ENCODE measurements at places on chromosomes 13 and 19.
A peak's percentile ranks its signal among the peaks of the same experiment; 100 is the strongest.

DNA sequence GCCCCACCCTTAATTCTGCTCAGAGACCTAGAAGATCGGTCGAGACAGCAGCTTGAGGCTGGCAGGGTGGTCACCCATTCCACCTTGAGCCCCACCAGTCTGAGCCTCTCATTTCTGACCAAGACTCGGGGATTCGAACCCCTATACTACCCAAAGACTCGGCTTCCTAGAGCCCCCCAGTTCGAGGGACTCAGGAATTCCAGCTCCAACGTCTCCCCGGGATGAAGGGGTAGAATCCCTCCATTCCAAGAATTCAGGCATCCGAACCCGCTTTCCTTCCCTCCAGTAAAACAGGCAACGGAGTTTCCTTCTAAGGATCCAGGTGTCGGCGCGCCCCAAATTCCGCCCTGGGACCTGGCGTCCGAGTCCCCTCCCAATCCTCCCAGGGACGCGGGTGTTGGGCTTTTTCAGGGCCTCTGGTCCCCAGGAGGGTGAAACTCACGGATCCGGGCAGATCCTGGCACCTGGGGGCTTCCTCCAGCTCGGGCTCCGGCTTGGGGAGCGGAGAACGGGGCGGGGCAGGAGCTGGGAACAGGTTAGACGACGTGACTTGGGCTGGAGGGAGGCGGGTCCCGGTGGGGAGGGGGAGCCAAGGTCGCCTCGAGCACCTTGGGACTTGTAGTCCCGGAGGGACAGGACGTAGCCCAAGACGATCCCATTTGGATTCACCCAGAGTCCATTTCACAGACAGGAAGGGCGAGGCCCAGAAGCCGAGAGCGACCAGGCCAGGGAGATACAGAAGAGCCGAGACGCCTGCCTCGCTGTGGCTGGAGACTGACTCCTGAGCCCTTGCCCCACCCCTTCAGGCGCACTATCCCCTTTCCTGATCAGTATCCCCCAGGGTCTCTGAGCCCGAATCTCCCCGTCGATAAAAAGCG, at the start of gene PPP1R13L:
Gene PPP1R13L, minus strand, starts transcription at position 513 of the 878 bp plus-strand sequence. CDS start 6,751 bp downstream, outside the sequence.
- peak; percentile 26 for DNase-seq

DNA sequence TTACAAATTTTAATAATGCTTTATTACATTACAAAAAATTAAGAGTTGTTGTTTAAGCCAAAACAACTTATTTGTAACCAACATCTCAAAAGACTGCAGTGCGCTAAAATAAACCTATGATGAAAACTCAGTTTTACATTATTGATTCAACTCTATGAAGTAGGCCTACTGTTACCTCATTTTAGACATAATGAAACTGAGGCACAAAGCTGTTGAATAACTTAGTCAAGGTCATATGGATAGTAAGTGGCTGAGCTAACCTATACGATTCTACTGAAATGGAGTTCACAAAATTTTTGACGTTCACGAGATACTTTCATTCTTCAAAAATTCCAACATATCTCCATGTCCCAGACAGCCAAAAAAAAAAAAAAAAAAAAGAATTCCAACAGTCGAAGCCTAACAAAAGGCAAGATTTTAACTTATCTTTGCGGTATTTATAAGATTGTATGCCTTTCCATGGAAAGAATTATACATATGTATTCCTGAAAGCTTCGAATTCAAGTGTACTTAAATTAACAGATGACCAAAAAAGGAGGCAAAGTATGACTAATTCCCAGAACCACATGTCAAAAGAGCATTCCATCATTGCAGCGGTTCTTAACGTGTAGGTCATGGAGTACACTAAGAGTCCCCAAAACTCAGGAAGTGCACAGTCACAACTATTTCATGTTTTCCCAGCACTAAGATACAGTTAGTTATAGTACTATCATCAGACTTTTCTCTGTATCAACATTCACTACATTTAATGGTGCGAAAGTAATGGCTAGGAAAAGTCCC, 69.4 kb downstream of the PSPC1 start:
- no peak for DNase-seq

DNA sequence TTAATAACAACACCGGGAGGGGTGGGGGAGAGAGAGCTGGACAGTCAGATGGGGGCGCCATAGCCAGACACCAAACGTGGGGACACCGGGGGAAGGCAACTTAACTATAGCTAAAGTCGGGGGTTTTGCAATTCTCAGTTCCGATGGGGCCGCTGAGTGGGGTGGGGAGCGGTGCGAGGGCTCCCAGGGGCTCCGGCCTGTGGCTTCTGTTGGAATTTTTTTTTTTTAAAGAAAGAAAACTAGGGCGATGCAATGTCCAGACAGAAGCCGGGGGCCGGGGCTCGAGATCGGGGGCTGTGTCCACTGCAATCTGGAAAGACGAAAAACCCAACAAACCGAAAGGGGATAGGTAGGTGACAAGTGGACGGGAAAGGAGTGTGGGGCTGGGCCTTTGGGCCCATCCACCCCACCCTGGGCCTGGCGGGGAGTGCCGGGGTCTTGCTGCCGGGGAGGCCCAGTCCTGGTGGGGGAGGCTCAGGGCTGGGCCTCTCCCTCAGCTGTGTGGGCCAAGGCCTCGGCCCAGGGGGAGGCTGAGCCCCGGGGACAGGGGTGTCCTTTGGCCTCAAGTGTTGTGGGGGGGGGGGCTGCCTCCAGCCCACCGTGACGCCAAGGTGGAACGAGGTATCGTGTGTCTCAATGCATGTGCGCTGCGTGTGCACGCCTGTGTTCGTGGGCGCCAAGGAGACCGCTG, 17.3 kb downstream of the PRKCSH start:
- peak; percentile 27 for DNase-seq

DNA sequence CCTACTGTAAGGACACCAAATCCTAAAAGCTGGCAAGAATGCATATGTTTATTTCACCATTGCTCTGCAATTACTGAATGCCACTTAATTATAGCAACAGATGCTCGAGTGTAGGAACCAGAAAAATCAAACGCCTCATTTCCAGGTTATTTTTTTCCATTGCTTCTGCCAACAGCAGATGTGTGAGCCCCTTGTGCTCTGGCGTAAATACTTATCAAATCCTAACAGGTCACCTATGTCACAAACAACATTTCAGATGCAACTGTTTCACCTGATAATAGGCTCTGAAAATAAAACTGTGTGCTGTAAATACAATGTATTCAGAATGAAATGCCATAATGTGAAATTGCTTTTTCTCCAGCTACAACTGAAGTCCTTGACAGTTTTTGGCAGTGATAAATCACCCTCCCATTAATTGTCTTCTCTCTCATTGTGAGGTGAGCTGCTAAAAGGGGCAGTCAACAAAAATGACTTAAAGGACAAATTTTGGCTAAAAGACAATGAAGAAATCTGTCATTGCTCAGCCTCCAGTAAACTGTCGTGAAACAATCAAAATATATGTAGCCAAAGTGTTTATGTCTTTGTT, 344.0 kb downstream of the DACH1 start:
- no peak for DNase-seq

DNA sequence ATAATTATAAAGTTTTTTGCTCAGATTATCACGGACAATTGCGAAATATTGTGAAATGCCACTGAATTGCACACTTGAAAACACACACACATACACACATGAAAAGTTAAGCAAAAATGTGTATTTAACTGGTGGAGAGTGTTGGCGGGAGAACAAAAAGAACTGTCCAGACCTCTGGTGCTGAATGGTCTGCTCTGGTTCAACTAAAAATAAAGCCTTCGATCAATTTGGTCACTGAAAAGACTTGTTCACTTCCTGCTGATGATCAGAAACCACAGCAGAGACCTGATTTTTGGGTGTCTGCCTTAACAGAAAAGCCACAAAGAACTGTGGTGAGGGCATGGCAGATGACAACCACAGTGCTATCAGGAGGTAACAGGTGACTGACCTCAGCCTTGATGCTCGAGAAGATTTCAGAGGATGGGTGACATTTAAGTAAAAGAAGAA, 4.0 kb upstream of the IGFL1 start:
- DNase-seq: no peak

DNA sequence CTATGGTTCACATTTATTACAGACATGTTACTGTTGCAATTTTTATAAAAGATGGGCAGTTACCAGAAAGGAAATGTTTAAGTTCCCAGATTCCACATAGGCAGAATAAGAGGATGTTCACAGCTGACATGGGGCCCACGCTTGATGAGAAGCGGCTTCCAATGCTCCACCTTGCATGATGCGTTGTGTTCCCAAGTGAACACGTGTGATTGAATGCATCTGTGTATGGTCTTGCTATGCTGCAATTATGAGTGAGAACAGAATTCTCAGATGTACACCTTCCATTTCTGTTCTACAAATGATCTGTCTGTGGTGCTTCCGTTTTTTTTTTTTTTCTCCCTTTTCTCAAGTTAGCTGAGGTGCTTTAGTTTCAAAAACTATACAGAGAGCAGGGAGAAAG, 15.5 kb downstream of the UPF3A start:
- DNase-seq: no peak

DNA sequence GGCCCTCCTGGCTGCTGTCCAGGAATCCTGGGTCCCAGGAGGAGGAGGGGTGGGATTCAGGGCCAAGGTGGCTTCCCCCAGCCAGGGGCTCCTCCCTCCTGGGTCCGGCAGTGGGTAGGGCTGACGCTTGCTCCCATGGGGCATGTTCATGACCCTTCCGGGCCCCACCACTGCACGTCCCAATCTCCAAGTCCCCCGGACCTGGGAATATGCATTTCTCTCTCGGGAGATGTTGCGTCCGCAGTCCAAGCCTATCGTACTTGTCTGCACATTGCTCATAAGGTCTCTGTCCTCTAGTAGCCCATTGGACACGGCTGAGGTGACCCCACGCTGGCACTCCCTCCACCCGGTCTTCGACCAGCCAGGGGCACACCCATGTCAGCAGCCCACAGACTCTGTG, 192.3 kb downstream of the TEX29 start:
- no peak for DNase-seq

GRCh38 chr19:46610851-46611770, 10.0 kb downstream of the CALM3 start:
- peak; percentile 39 for DNase-seq

- peak; percentile 30 for DNase-seq
These were observed 1.3 kb downstream of the SIRT6 start for GRCh38 chr19:4181053-4181508.

DNA sequence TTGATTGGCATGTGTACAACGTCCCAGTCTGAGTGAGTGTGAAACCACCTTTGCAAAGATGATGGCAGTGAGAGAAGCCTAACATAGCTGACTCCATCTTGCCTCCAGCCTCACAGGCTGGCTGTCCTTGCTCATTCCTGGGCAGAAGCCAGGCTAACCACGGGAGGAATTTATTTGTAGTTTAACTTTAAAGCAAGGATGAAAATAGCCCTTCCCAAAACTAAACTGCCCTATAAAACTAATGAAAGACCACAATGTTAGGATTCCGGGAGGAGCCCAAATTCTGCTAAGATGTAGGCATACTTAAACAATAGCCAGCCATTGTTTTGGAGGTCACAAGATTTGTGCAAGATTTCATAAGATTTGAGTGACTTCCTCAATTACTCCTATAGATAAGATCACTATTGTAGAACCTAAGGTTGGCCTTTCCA, 96.6 kb upstream of the LSM14A start:
- no peak for DNase-seq

DNA sequence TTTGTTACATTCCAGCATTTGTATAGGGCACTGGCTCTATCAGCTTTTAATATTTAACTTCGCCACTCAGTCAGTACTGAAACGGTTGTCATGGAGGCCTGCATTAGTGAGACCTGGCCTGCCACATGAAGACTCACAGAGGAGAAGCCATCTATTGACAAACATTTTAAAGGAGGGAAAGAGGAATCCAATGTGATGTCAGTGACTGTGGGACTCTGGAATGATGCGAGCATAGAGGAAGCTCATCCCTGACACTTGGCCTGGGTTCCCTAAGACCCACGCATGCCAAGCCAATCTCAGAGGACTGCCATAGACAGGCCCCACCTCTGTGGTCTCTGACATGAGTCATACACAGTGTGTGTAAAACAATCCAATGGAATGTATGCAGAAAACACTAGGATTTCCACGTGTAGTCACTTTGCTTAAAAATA, 7.9 kb upstream of the DPY19L3 start:
- DNase-seq: no peak

DNA sequence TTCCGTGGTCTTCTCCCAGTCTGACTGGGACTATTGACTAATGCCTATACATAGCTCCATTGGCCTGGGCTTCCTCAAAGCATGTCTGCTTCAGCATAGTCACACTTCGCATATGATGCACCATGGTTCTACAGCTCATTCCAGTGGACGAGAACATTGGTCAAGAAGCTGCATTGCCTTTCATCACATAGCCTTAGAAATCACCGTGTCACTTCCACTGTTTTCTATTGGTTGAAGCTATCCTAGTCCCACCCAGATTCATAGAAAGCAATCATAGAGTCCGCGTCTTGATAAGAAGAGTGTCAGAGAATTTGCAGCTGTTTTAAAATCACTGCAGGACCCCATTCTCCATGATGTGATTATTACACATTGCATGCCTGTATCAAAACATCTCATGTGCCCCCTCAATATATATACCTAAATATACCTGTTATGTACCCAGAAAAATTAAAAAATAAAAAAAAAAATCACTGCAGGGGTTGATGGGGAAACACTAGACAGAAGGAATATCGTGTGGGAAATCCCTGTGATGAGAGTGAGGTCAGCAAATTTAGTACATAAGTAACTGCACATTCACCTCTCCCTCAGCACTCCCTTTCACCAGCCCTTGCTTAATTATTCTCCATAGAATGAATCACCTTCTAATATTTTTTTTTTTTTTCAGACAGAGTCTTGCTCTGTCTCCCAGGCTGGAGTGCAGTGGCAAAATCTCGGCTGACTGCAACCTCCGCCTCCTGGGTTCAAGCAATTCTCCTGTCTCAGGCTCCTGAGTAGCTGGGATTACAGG, 2.2 kb upstream of the ARHGAP33 start:
- DNase-seq: no peak

DNA sequence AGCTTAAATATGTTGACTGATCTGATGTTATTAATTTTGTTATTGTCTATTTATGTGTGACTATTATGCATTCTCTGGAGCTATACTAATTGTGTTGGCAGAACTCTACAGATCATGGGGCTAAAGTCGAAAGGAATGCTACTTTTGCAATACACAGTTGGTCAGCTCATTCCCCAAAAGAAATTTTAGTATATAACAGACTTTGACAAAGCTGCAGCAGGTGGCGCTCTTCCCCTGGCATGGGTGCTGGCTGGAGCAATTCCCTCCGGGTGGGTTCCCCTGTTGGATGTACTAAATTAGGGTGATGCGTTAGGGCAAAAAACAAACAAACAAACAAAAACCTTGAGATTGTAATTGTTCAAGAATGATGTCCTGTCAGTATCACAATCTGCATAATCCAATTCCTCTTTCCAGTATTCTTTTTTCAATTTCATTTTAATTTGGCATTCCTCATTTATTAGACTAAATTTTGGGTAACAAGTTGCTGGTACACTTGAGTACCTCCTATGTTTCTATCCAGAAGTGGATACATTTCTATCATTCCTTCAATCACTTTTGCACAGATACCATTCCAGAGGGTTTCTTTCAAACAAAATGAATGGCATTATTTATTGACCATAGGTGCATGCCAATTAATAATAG, 322.8 kb upstream of the EDNRB start:
- peak; percentile 41 for DNase-seq

GRCh38 chr19:35585848-35586247, at the start of gene PMIS2:
Gene PMIS2, plus strand, starts transcription at chr19:35586173. Its CDS starts 87 bp downstream, at chr19:35586260.
- peak; percentile 37 for DNase-seq
